ENCODE measurements at places on chromosomes 7 and 10. TPM values are rescaled to one million over a fixed set of nuclear protein-coding genes. Genes with fewer than 3 reads are reported as not detected.

DNA sequence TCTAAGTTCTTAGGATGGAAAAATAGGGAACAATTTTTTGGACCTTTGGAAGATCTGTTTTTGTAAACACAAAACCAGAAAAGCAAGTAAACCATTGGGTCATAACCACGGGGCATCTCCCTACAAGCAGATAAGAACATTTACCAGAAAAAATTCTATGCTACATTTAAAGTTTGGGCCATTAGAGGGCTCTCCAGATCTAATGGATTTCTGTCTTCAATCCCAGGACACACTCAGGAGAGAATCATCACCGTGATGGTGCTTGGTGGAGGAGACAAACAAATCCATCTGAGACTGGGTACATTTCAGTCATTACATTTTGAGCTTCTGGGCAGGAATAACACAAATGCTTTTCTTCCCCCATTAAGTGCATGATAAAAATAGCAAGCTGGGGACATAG is 178.4 kb upstream of the TARP start:
- no peaks in the 10 kb centered on the region for H3K27me3 ChIP-seq
- H3K4me3 ChIP-seq, result no peak overlapping the region
- no peaks in the 10 kb centered on the region for H3K36me3 ChIP-seq
- DNase-seq, result no peak
- no peak overlapping the region for H3K27ac ChIP-seq

ASB15 gene
- total RNA-seq, result not detected

DNA sequence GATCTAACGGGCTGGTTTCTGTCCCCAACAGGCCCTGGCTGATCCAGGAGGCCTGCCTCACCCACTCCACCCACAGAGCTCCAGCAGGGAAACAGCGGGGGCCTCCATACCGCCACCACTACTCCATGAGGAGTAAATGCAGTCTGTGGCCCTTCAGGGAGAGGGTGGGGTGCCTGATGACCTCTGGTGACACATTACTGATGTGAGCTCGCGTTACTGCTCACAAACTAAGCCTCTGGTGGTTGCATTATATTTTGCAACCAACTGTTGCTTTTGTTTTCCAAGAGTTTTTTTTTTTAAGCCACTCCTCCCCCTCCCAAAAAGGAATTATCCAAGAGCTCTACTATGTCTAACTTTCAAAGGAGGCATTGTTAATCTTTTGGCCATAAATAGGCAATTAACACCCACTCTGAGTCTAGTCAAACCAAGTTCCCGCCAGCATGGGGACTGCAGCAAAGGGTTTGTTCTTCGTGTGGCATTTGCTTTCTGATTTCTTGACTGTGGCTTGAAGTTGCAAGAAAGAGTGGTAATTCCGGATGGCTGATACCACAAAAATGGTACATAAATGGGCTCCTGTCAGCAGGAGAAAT is 72.6 kb downstream of the FAM53B start:
- H3K27ac ChIP-seq, result no peak overlapping the region
- H3K4me3 ChIP-seq, result no peak overlapping the region
- no peaks in the 10 kb centered on the region for H3K27me3 ChIP-seq
- peaks cover 17% of the 10 kb centered on the region for H3K4me1 ChIP-seq
- no peaks in the 10 kb centered on the region for H3K36me3 ChIP-seq
- DNase-seq, result no peak

GRCh38 chr7:92695308-92696261 is 105.4 kb upstream of the FAM133B start:
- peak overlapping the region; percentile 96 for H3K27ac ChIP-seq
- no peak for DNase-seq
- H3K4me1 ChIP-seq, result peaks cover 73% of the 10 kb centered on the region
- H3K36me3 ChIP-seq, result peaks cover 5% of the 10 kb centered on the region
- H3K27me3 ChIP-seq, result no peaks in the 10 kb centered on the region

GRCh38 chr7:30761214-30762156 is 9.6 kb downstream of the INMT start:
- DNase-seq, result no peak
- H3K36me3 ChIP-seq, result peaks cover 2% of the 10 kb centered on the region
- no peaks in the 10 kb centered on the region for H3K27me3 ChIP-seq
- peaks cover 65% of the 10 kb centered on the region for H3K4me1 ChIP-seq
- no peak overlapping the region for H3K4me3 ChIP-seq

- no peak overlapping the region for H3K27ac ChIP-seq
- H3K4me3 ChIP-seq, result no peak overlapping the region
- peaks cover 28% of the 10 kb centered on the region for H3K4me1 ChIP-seq
- no peaks in the 10 kb centered on the region for H3K27me3 ChIP-seq
- no peak for DNase-seq
Observed at GRCh38 chr10:34544400-34544799, 270.7 kb downstream of the PARD3 start.

- no peak overlapping the region for H3K4me3 ChIP-seq
- DNase-seq, result peak; percentile 57
- H3K27ac ChIP-seq, result no peak overlapping the region
- H3K36me3 ChIP-seq, result no peaks in the 10 kb centered on the region
- peaks cover 44% of the 10 kb centered on the region for H3K4me1 ChIP-seq
Observed at GRCh38 chr7:466465-467191, 53.0 kb downstream of the PDGFA start.

DNA sequence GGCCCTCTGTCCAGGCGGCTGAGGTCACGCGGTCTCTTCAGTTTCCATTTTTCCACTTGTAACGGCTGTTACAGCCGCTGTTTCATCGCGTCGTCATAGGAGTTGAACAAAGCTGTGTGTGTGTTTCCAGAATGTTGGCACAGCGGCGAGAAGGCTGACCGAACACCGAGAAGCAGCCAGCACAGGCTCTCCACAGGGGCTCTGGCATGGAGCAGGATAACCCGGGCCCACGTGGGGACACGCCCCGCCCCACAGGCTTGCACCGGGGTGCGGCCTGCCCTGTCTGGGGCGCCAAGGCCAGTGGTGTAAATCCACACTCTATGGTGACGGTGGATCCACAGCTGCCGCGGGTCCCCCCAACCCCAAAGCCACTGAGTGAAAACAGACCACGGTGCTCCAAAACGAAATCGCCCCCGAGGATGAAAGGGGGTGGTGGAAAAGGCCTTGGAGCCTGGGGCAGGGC is 448.2 kb downstream of the DNAJB6 start:
- H3K27ac ChIP-seq, result no peak overlapping the region
- peak; percentile 83 for DNase-seq
- H3K27me3 ChIP-seq, result peaks cover 3% of the 10 kb centered on the region
- no peak overlapping the region for H3K4me3 ChIP-seq
- peaks cover 3% of the 10 kb centered on the region for H3K4me1 ChIP-seq

GRCh38 chr10:70588859-70589570 is 13.5 kb downstream of the PRF1 start:
- H3K4me3 ChIP-seq, result no peak overlapping the region
- DNase-seq, result no peak
- H3K4me1 ChIP-seq, result peaks cover 17% of the 10 kb centered on the region
- no peaks in the 10 kb centered on the region for H3K36me3 ChIP-seq
- no peak overlapping the region for H3K27ac ChIP-seq

MMP21 gene
- not detected for total RNA-seq

DNA sequence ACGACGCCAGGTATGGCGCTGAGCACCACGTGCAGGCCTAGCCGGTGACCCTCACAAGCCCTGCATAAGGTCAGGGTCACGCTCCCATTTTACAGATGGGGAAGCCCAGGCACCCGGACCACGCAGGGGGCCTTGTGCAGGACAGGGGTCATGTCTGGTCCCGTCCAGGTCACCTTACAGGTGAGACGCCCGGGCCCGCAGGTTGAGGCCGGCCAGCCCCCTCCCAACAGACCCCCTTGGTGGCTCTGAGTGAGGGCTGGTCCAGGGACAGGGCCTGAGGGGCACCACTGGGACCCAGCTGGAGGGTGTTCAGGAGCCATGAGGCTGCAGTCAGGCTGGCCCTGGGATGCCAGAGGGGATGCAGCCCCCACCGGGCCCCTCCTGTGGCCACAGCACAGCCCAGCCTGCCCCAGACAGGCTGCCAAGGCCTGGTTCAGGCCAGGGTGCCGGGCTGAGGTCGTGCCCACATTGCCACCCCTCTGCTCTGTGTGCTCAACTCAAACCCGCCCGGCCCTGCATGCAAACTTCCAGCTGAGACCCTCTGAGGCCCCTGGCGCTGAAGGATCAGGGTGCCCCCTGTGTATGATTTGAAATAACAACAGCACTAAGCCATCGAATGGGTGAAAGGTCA is 69.0 kb downstream of the PWWP2B start:
- H3K36me3 ChIP-seq, result no peaks in the 10 kb centered on the region
- H3K4me1 ChIP-seq, result peaks cover 4% of the 10 kb centered on the region
- peak; percentile 89 for DNase-seq
- no peak overlapping the region for H3K4me3 ChIP-seq
- no peak overlapping the region for H3K27ac ChIP-seq

NPTX2 gene
- 1.4 TPM for total RNA-seq

- peaks cover 6% of the 10 kb centered on the region for H3K27me3 ChIP-seq
- H3K4me3 ChIP-seq, result peak overlapping the region; percentile 62
- H3K4me1 ChIP-seq, result peaks cover 6% of the 10 kb centered on the region
- no peak for DNase-seq
Observed at GRCh38 chr7:154927624-154928125, 75.2 kb downstream of the PAXIP1 start.

DNA sequence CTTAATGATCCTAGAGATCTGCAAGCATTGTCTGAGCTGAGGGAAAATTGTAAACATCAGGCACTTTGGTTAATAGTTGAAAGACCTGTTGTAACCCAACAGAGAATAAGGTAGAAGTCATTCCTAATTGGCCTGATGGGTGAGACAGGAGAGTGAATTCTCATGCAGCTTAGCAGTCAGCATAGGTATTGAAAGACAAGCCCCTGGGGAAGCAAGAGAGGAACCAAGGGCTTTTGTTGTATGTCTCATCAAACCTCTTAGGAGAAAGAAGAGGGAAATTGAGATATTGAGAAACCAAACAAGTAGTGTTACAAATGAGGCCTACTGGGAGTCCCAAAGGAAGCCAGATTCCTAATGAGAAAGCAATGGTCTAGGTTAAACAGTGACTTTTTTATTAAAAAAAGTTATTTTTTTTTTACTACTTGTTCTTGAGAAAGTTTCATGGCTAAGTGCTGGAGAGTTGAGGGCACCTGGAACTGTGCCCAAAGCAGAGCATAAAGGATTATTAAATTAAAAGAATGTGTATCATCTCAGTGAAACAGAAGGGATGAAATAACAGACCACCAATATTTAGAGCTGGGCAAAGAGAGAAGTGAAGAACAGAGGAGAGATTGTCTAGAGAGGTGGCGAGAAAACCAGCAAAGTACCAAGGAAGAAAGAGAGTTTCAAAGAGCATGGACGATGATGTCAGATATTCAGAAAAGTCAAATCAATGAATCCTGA is 168.9 kb downstream of the CDK14 start:
- no peaks in the 10 kb centered on the region for H3K27me3 ChIP-seq
- no peak overlapping the region for H3K4me3 ChIP-seq
- peak overlapping the region; percentile 97 for H3K27ac ChIP-seq
- peaks cover 73% of the 10 kb centered on the region for H3K4me1 ChIP-seq
- H3K36me3 ChIP-seq, result peaks cover 3% of the 10 kb centered on the region

OR6B1 gene
- total RNA-seq, result not detected

DNA sequence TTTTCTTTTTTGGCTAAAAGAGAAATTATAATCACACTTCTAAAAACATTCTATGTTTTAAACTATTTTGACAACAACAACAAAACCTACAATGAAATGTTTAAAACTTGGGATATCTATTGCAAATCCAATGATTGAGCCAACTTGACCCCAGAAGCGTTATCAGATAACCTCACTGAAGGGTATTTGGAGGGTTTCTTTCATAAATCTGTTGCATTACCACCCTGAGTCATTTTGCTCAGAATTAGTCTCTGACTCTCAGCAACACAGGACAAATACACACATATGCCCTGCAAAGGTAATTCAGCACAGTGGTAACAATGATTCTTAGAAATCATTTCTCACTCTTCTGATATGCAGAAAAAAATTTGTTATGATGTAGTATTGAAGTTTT is 2.3 kb upstream of the COL1A2 start:
- peak overlapping the region; percentile 98 for H3K4me3 ChIP-seq
- no peaks in the 10 kb centered on the region for H3K27me3 ChIP-seq
- peaks cover 47% of the 10 kb centered on the region for H3K4me1 ChIP-seq
- no peak for DNase-seq
- peak overlapping the region; percentile 100 for H3K27ac ChIP-seq

- no peak for DNase-seq
- H3K4me3 ChIP-seq, result no peak overlapping the region
- no peak overlapping the region for H3K27ac ChIP-seq
- peaks cover 15% of the 10 kb centered on the region for H3K4me1 ChIP-seq
- no peaks in the 10 kb centered on the region for H3K36me3 ChIP-seq
Observed at GRCh38 chr10:69697006-69697405, 67.0 kb downstream of the FAM241B start.

FEZF1 gene
- not detected for total RNA-seq

KNDC1 gene
- total RNA-seq, result 0.72 TPM

- H3K4me1 ChIP-seq, result peaks cover 81% of the 10 kb centered on the region
- H3K27me3 ChIP-seq, result no peaks in the 10 kb centered on the region
- H3K27ac ChIP-seq, result peak overlapping the region; percentile 41
- H3K36me3 ChIP-seq, result peaks cover 12% of the 10 kb centered on the region
Observed at GRCh38 chr10:74006269-74006668, 8.4 kb downstream of the VCL start.

- no peak overlapping the region for H3K4me3 ChIP-seq
- no peak overlapping the region for H3K27ac ChIP-seq
Observed at GRCh38 chr7:108629651-108630400, 60.2 kb downstream of the DNAJB9 start.

DNA sequence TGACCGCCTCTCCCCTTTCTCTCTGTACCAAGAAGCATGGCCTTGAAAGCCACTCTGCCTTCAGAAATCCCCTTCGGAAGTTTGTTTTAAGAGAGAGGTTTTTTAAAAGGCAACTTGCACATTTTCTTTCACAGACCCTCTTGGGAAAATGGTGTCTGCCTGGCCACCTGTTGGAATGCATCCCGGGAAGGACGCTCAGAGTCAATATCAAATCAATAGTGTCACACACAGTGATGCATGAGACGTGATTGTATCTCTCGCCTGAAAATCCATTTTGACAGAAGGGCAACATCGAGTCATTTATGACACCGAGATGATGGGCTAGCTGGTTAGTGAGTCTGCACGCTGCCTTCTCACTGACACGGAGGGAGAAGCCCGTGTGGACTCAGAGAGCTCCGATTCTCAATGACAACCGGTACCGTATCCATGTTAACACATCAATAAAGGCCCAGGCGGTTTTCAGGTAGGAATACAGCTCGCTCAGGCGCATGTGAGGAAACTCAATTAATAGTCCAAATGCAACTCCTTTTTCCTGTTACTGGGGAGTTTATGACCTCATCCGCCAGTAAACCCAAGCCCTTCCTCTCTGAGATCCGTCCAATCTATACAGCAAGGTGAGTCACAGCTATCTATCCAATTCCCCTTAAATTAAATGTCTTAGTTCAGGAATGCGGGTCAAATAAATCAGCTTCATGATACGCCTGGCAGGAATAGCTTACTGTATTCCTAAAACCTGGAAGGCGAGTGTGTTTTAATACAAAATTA is 621.5 kb upstream of the MKI67 start:
- no peak for DNase-seq
- no peaks in the 10 kb centered on the region for H3K36me3 ChIP-seq
- H3K4me1 ChIP-seq, result no peaks in the 10 kb centered on the region

Data from chondrocyte (in vitro differentiated cells).